H9 (cell line): ENCODE measurements at places on chromosomes 6 and 20. TPM values are rescaled to one million over a fixed set of nuclear protein-coding genes. Genes with fewer than 3 reads are reported as not detected.
A peak's percentile ranks its signal among the peaks of the same experiment; 100 is the strongest.

- no peak for DNase-seq
Measured at GRCh38 chr6:134686071-134686470, 263.8 kb downstream of the ALDH8A1 start.

GRCh38 chr6:23562554-23562953 lies 563.5 kb upstream of the NRSN1 start:
- DNase-seq, result no peak

- DNase-seq, result no peak
Measured at GRCh38 chr20:53760025-53760441, 166.4 kb upstream of the ZNF217 start.

DNA sequence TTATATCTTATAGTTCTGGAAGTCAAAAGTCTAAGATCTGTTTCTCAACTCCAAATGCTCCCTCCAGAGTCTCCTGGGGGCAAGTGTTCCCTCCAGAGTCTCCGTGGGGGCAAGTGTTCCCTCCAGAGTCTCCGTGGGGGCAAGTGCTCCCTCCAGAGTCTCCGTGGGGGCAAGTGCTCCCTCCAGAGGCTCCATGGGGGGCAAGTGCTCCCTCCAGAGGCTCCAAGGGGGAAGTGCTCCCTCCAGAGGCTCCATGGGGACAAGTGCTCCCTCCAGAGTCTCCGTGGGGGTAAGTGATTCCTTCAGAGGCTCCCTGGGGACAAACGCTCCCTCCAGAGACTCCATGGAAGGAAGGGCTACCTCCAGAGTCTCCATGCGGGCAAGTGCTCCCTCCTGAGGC lies 34.0 kb upstream of the THBS2 start:
- no peak for DNase-seq

DNA sequence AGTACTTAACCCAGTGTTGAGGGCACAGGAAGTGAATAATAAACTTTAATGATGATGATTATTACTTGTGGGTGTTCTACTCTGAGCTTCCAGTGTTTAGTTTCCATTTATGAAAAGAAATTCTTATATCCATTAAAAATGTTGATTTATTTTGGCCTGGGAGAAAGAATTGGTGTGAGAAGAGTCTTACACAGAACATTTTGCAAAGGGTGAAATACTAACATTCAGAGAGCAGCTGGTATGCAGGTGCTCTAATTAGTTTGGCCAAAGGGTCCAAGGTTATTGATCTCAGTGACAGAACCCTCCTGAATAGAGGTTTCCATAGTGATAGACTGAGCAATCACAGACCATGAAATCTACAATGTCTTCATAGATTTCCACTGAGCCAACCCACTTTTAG lies 4.4 kb downstream of the OSER1 start:
- DNase-seq, result no peak

Gene CD83
- total RNA-seq, result 6.5 and 7.0 TPM in 2 replicates

Gene RHAG
- total RNA-seq, result not detected in 2 replicates

DNA sequence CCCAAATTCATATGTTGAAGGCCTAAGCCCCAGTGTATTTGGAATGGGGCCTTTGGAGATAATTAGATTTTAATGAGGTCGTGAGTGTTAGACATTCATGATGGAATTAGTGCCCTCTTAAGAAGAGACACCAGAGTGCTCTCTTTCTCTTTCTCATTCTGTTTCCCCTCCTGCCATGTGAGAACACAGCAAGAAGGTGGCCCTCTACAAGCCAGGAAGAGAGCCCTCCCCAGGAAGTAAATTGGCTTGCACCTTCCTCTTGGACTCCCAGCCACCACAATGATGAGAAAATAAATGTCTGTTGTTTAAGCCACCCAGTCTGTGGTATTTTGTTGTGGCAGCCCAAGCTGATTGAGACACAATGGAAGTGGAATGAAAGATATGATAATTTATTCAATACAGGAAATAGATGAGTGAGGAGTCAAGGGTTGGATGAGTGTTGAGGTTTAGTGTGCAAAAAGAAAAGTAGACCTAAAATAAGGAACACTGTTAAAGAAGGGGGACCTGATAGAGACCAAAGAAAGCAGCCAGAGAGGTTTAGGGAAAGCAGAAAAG lies 25.9 kb upstream of the ATXN1 start:
- no peak for DNase-seq

DNA sequence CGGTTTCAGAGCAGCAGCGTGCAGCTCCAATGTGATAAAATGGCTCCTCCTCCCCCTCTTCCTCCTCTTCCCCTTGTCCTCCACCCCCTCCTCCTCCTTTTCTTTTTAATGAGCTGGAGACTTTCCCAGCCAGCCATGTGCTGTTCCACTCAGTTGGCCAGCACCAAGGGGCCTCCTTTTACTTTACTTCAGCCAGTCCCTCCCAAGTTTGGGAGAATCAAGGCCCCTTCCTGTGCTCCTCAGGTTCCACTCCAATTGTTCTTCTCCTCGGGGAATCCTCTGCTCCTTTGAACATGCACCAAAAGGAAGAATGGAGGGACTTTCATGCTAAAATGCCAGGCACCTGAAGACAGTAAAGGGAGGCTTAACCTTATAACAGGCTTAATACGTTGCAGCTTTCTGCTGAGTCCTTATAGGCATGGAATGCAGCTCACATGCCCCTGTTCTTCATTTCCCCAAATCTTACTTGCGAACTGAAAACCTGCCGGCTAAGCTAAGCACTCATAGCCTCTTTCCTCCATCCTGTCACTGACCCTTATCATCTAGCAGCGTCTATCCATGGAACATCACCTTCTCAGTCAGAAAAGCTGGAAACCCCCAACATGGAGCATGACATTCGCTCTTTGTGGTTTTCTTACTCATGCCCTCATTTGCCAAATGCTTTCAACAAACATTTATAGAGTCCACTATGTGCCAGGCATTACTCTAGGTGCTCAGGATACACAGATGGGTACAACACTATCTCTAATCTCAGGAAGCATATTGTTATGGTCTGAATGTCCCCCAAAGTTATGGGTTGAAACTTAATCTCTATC lies 170.6 kb downstream of the PHACTR1 start:
- peak; percentile 65 for DNase-seq

DNA sequence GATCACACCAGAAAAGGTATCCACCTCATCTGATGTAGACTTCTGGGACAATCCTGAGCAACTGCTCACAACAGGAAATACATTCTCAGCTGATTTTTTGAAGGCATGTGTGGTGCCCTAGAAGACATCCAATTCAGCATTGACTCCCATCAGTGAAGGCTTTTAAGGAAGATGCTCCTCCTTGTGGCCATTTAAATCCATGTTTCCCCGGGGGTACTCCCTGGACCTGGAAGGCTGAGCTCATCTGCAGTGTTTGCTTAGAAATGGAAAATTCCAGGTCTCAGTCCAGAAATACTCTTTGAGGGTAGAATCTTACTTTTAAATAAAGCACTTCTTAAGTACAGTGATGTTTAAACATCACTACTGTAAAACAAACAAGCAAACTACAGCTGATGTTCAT lies 195.5 kb upstream of the PDE10A start:
- peak; percentile 33 for DNase-seq

Gene SLC17A3
- total RNA-seq, result not detected in 2 replicates
